ENCODE measurements at places on chromosomes 6 and 20.
A peak's percentile ranks its signal among the peaks of the same experiment; 100 is the strongest.

- no peak for DNase-seq
Observed at GRCh38 chr20:18443886-18444285, 22.9 kb downstream of the DZANK1 start.

DNA sequence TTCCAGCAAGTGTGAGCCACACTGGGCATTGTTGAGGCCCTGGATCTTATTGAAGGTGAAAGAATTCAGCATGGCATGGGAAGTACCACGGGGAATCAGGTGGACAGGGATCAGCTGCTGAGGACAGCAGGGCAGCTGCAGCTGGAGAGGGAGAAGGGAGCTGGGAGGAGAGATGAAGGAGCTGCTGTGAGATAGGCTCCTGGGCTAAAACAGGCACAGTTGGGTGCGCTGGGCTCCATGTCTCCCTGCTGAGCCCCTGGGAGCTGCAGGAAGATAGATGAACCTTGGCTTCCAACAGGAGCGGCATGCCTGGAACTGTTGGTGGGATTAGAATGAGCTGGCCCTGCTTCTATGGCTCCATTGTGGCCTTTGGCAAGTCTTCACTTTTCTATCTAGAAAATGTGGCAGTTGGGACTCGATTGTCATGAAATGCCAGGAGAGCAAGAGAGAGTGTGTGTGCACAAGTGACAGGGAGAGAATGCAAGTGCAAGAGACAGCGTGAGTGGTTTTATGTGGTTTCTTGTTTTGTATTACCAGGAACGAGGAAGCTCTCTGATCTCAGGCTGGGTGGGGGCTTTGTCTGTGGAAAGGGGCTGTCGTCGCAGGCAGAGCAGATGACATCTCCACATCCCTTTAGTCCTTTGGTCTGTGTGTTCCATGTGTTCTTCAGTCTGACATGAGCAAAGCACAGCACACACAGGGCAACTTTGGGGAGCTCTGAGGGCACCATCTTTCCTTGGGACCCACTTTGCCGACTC lies 20.4 kb downstream of the SNPH start:
- DNase-seq, result no peak

DNA sequence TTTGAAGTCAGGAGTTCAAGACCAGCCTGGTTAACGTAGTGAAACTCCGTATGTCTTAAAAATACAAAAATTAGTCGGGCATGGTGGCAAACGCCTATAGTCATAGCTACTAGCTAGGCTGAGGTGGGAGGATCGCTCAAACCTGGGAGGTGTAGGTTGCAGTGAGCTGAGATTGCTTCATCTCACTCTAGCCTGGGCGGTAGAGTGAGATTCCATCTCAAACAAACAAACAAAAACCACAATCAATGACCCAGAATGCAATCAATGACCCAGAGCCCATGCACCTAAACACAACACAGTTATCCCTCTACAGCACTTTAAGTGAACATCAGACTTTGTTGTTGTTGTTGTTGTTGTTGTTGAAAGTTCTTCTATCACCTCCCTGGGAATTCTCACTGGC lies 77.9 kb downstream of the MYB start:
- no peak for DNase-seq

DNA sequence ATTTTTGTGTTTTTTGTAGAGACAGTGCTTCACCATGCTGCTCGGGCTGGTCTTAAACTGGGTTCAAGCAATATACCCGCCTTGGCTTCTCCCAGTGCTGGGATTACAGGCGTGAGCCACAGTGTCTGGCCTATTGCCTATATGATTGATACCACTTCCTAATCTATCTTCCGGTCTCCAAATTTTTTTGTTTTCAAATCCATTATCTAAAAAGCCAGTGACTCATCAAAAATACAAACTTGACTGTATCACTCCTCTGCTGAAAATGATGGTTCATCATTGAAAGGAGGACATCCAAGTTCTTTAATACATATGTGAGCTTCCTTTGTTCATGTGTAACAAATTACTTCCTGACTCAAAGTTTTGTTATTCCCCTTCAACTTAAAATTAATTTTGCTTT lies 35.5 kb downstream of the FAM8A1 start:
- no peak for DNase-seq

DNA sequence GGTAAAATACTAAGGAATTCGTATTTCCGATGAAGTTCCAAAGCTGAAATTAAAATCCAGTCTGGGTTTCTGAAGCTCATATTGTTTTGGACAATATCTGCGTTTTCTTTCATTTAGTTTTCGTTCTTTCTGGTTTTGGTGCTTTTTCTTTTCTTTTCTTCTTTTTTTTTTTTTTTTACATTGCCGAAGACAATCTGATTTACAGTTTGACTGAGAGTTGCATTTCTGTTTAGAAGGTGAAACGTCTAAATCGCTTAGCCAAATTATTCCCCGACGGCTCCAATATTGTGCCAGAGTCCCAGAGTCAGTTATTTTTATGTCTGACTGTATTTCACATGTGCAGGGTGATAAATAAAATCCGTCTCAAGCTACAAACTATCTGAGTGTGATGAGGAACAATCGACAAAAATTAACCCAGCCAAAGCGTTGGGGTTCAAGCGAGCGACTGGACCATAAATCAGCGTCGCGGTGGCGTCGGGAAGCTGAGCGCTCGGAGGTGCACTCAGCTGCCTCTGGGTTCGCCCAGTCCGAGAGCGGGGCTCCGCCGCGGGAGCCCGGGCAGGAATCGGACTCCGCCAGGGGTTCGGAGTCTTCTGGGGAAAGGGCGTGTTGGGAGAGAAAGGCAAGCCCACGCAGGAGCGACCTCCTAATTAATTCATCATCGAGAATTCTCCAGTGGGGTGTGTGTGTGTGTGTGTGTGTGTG lies 8.2 kb upstream of the TBX18 start:
- DNase-seq, result no peak

DNA sequence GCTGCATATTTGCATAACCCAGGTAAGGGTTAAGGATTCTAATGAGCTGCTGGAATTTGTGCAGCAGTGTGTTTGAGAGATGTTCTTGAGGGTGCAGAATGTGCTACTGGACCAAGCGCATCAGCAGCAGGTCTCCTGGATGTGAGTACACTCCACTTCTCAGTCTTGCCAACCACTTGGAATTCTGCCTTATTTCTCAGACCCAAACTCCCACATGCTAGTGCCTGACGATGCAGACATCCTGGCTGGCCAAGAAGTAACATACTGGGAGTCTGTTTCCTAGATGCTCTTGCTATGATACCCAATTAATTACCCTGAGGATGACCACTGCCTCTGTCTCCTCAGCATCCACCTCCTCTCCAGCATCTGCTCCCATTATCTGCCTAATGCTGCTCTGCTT lies 186.6 kb downstream of the MOXD1 start:
- peak; percentile 17 for DNase-seq

- DNase-seq, result peak; percentile 62
Observed at GRCh38 chr20:49747707-49748524, 34.2 kb upstream of the B4GALT5 start.

GRCh38 chr6:38319256-38320212 lies 320.2 kb downstream of the BTBD9 start:
- no peak for DNase-seq

DNA sequence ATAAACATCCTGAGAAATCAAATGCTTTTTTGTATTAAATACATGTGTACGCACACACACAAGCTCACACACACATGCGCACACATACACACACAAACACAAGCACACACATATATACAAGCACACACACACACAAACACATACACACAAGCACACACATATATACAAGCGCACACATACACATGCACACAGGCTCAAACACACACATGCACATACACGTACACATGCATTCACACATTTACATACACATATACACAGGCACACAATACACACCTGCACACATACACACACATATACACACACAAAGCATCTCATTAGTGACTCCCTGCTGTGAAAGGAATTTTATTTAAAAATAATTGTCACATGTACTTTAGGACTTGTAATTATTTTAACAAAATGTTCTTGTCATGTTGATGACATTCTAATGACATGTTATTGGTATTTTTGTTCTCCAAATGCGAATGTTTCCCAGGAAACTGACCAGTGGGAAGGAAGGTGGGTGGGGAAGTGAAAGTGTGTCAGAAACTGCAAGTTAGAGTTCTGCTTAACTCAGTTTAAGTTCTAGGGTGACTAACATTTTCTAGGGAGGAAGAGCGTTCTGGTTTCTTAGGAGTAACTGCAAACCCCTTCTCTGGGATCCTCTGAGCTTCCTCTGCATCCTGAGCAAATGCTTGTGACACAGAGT lies 113.9 kb upstream of the ZNF217 start:
- peak; percentile 37 for DNase-seq

GRCh38 chr6:163698086-163698485 lies 283.6 kb downstream of the QKI start:
- DNase-seq, result no peak

DNA sequence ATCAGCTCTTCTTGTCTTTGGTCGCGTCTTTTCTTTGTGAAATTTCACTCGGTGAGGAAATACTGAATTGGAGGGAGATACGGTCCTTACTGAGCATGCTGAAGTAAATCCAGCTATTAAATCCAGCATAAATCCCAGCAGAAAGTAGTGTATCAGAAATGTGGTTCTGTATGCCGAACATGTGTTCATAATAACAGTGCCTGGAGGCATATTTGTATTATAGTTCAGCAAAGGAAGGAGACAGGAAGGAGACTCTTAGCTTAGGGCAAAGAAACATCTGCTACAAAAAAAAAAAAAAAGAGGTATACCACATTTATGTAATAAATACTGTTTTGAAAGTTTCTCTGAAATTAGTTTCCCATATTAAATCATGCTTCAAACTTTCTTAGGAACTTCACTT lies 211.8 kb downstream of the PLCB4 start:
- no peak for DNase-seq

DNA sequence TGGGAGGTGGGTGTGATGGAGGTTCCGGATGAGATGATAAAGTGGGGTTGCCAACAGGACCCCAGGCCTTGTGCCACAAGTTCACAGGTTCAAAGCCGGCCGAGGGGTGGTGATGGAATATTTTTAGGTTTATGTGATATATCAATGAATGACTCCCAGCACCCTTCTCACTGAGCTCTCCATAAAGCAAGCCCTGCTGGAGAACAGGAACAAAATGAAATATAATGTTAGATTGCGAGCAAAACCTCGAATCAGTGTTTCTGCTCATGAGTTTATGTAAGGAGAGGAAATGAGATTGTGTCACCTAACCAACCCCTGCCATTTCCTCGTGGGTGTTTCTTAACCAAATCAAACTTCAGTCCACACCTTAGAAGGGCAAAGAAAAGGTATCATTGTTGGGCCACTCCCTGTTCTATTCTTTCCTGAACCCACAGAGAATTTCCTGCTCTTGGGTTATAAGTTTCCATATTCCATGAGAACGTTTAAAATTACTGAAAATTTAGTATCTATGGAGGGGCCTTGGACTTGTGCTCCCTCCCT lies 192.2 kb upstream of the EXOC2 start:
- no peak for DNase-seq

GRCh38 chr6:112663698-112664097 lies 316.6 kb downstream of the RFPL4B start:
- DNase-seq, result no peak

GRCh38 chr6:101486124-101486523 lies 92.6 kb downstream of the GRIK2 start:
- DNase-seq, result no peak

GRCh38 chr6:143394389-143394788 lies 56.1 kb downstream of the ADAT2 start:
- DNase-seq, result no peak

DNA sequence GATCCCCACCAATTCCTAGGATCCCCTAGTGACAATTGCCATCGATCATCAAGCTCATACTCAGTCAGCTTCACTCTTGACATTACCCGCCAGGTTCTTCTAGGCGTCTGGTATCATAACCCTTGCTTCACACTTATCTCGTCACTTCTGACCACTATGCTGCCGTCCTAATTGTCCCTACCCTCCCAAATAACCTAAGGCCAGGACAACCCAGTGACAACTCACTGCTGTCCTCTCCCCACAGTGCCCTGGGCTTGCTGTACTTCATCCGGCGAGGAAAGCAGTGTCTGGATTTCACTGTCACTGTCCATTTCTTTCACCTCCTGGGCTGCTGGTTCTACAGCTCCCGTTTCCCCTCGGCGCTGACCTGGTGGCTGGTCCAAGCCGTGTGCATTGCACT lies 3.7 kb downstream of the SYS1 start:
- DNase-seq, result no peak

DNA sequence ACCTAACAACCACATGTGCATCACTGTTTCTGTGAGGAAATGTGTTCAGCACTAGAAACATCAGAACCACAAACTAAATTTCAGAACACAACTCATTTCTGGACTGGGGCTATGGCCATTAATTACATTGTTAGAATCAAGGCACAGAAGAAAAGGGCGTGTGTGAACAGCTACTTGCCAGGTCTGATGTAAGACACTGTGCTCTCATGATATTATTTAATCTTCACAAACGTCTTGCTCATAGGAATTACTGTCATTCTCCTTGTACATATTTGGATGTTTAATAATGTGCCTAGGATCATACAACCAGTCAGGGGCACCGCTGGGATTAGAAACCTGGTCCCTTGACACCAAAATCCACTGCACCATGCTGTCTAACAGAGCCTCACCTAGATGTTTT lies 14.8 kb downstream of the ADGRF1 start:
- DNase-seq, result no peak

DNA sequence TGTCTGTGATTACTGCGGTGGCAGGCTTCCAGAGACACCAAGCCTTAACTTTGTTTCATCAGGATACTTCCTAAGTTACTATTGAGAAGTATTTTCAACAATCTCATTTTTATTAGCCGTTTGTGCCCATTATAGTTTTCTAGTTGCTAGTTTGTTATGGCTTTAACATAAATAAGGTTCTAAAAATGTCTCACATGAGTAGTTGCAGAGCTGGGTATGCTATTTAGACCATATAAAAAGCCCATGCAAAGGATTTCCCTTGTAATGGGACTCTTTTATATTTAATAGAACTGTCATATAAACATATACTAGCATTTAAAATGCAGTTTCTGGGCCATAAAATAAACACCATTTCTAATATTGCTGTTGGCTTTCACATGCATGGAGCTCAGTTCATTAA lies 205.3 kb upstream of the TCF21 start:
- DNase-seq, result no peak

- DNase-seq, result peak; percentile 58
Observed at GRCh38 chr6:163837691-163838431, 423.3 kb downstream of the QKI start.

DNA sequence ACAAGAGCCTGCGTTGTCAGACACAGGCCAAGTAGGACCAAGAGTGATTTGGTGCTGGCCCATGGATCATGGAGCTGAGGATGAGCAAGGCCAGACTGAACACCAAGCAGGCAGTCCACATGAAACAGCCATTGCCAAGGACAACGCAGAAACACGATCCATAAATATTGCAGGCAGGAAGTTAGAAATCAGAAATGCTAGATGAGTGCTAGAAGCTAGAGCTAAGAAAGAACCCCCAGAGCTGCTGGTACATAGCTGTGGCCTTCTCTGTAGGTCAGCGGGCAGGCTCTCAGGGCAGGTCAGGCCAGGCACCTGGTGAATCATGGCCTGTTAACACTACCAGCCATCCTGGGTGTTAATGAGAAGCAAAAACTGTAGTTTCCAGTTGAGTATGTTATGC lies 119.7 kb downstream of the ALDH8A1 start:
- no peak for DNase-seq

DNA sequence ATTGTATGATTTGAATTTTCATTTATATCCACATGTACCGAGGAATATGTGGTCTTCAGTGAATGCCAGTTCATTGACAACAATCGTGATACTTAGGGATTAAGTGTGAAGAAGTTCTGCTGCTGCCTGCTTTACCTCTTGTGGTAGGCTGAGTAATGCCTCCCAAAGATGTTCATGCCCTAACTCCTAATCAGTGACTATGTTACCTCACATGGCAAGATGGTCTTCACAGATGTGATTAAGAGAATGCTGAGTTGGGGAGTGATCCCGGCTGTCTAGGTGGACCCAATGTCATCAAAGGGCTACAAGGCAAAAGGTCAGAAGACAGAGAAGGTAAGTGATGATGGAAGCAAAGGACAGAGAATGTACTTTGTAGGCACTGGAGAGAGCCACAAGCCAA lies 181.0 kb downstream of the FOXC1 start:
- no peak for DNase-seq
